Ovary (tissue), 10 donors: ENCODE measurements at places on chromosomes 7 and 10.
A peak's percentile ranks its signal among the peaks of the same experiment; 100 is the strongest.

DNA sequence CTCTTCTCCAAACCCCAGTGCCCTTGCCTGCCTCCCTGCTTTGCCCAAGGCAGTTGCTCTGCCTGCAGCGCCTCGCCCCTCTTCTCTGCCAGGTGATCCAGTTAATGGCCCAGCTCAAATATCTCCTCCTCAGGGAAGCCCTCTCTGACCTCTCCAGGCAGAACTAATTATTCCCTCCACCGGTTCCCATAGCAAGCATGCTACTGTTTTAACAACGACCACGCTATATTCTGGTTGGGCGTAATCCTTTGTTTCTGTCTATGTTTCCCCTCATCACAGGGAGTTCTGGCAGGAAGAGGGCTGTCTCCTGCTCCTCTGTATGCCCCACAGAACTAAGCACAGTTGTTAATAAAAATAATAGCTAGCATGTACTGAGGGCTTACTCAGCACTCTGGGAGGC lies 36.8 kb upstream of the R3HCC1L start:
- DNase-seq: no peak

GRCh38 chr10:115606741-115607140 lies 513.6 kb downstream of the ATRNL1 start:
- no peak for DNase-seq

GRCh38 chr7:70000737-70001348 lies 402.6 kb downstream of the AUTS2 start:
- no peak for DNase-seq

- no peak for DNase-seq
Measured at GRCh38 chr7:136859803-136860202, 8.6 kb upstream of the CHRM2 start.

- no peak for DNase-seq
Measured at GRCh38 chr10:116470071-116470470, 42.4 kb downstream of the PNLIPRP3 start.

DNA sequence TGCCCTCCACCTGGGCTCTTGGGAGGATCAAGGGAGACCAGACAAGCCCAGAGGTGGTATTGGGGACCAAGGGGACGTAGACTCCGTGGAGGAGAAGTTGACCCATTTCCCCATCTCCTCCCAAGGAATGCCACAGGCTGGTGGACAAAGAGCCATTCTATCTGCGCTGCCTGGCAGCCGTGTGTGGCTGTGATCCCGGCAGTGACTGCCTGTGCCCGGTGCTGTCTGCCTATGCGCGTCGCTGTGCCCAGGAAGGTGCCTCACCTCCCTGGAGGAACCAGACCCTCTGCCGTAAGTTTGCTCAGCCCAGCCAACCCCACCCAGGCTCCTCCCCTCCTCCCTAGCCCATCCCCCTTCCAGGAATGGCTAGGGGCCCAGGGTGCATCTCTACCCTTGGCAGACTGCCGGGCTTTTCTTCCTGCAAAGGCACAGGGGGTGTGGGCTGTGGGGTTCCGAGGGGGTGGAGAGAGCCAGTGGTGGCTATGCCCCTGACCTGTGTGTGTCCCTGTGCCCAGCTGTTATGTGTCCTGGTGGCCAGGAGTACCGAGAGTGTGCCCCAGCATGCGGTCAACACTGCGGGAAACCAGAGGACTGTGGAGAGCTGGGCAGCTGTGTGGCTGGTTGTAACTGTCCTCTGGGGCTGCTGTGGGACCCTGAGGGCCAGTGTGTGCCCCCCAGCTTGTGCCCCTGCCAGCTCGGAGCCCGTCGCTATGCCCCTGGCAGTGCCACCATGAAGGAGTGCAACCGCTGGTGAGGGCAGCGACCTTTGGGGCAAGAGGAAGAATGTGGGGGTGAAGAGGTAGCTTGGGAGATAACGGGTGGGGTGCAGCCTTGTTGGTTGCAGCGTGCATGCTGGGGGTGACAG lies 10.2 kb upstream of the ZNF467 start:
- no peak for DNase-seq

DNA sequence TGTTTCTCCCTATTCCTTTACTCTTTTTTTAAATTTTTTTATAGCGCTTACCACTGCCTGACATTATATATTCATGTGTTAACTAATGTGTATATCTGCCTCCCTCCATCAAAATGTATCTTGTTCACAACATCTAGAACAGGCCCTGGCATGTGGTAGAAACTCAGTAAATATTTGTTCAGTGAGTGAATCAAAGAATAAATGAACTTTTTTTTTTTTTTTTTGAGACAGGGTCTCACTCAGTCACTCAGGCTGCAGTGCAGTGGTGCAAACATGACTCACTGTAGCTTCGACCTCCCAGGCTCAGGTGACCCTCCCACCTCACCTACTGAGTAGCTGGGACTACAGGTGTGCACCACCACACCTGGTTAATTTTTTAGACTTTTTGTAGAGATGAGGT lies 7.5 kb upstream of the CALD1 start:
- no peak for DNase-seq

DNA sequence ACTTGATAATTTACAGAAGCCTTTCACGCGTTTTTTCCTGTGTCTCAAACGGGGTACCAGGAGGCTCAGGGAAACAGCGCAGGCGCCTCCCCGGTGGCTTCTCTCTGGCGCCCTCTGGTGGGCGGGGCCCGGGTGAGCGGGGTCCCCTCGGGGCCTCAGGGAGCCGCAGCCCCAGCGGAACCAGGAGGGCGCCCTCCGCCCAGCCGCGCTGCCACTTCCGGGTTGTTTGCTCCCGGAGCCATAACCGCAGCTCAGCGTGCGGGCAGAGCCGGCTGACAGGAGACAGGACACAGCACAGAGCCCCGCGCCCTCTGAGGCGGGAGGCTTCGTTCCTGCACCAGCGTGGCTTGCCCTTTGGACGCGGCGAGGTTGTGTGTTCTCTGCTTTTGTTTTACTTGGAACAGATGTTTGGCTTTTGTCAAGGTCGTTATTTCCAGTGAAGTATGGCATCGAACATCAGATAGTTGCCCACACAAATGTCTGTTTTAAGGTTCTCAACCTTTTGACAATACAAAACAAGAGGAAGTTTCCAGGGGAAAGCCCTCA lies 6.9 kb upstream of the CYP2E1 start:
- DNase-seq: peak; percentile 83

GRCh38 chr10:97713826-97714400 lies 383 bp downstream of the MARVELD1 start:
- peak; percentile 74 for DNase-seq

- DNase-seq: no peak
Measured at GRCh38 chr10:25104441-25104840, 70.4 kb upstream of the GPR158 start.

DNA sequence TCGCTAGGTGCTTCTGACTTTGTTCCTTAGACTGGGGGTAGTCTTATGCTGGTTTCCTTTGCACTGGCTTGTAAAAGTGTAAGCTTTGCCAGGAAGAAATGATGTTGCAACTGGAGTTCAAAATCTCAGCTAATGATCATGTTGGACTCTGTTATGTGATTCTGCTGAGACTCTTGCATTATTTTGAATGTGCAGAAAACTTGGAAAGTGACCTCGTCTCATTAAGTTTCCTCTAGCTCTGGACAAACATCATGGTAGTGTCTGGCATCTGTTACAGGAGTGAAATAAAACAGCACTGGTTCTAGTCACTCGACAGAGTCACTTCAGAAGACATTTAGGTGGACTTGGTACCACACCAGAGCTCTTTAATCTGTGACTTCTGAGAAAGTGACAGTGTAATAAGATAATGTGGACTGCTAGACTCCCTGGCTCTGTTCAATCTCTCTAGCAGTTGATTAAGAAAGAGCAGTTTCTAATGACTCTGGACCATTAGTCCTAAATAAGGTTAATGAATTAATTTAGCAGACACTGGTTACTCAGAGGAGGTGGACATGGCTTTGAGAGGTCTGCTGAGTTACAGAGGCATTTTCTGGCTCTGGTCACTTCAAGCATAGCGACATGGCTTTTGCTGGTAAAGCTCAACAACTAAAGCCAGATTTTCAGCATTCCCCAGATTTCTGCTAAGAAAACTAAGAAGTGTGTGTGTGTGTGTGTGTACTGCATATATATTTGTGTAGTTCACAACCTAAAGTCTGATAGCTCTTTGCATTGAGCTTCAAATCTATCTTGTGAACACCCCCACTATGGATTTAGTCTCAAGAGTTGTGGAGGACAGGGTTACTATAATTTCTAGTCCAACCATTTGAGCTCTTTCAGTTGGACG lies 2.0 kb downstream of the NRP1 start:
- DNase-seq: no peak

- DNase-seq: no peak
Measured at GRCh38 chr7:47719675-47720074, 137.8 kb upstream of the TNS3 start.

DNA sequence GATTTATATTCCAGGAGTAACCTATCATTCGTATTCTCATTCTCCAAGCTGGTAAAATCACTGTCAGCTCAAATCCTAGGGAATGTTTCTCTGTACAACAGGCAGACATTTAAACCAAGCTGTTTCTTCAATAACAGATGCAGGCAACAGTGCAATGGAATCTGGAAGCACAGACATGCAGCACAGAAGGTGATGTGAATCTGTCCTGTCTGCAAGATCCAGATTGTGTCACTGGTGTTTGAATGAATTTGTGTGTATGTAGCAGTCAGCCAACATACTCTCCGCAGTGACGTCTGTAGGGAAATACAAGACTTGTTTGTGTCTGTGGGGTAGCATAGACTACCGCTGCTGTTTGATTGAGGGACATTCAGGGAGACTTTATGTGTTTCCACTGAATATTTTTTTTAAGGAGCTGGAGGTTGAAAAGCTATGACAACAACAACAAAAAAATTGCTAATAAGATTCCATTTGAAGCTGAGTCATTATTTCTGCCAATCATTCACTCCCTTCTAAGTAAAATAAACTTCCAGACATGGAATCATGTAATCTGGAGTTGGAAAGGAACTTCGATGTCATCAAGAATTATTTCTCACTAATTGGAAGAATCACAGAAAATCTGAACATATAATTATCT lies 122.9 kb upstream of the MYO3A start:
- DNase-seq: no peak

DNA sequence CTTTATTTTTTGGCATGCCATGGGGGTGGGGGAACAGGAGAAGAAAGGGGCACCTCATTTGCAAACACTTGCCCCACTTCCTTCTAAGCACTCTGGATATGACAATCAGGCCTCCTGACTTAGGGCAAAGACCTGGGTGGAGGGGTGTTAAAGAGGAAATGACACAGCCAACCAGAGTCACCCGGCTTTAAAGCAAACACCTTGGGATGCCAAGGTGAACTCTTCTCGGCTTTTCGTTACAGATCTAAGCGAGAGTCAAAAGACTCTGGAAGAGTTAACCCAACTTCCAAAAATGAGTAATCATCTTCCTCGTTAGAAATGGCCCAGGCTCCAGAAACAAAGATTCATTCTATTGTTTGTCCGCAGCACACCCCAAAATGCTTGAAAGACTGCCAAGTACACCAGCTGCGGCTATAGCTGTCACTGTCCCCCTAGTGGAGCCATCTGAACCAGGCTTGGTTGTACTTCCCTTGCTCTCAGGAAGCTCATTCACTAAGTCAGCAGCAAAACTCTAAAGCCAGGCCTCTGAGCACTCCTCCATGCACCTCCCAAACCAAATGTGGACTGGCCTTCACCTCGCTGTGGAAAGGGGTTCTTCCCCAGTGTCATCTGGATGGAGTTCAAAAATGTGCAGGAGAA lies 24.8 kb downstream of the FAM53B start:
- no peak for DNase-seq

DNA sequence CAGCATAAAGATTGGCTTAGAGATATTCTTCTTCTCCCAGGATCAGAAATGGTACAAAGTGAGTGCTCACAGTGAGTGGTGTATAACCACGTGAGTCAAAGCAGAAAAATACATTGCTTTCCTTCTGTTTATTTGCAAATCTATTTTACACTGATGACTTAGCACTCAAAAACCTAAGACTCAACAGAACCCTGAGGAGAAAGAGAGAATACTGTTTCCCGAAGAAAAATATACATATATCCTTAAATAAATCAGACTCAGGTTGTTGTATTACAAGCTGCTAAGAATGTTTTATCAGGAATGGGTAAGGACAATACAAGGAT lies 48.7 kb downstream of the ODAD2 start:
- no peak for DNase-seq

DNA sequence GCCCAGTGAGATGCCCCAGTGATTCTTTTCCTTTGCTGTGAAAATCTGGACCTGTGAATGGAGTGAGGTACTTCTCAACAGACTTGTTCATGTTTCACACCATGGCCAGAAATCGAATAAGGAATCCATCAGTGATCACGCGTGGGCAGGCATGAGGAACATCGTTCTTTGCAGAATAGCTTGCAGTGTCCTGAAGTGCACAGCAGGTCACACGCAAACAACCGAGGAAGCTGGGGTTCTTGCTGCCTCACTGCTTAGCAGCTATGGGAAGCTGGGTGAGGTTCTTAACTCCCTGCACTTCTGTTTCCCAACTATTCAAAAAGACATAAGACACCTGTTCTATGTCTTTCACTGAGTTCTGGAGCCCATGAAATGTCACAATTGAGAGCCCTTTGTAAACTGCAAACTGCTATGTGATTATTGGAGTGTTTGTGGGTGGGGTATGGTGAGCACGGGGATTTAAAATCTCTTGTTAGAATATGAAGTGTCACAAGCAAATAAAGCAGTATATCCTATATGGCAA lies 253.4 kb downstream of the KIAA1217 start:
- DNase-seq: no peak

DNA sequence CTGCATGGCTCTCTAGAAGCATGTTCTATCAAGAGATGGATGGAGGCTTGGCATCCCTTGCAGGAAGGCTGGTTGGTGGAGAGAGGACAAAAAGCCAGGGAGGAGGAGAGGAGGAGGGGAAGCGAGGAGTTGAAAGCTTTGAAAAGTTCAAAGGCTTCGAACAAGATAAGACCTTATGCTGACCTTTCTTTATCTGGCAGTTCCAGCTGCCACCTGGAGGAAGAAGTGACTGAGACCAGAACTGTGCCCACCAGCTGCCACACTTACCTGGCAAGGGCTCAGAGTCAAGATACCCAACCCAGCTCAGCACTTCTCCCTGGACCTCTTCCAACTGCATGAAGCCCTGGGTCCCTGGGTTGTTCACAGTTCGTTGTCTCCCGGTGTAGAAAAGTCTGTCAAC lies 14.8 kb downstream of the CCL24 start:
- no peak for DNase-seq

DNA sequence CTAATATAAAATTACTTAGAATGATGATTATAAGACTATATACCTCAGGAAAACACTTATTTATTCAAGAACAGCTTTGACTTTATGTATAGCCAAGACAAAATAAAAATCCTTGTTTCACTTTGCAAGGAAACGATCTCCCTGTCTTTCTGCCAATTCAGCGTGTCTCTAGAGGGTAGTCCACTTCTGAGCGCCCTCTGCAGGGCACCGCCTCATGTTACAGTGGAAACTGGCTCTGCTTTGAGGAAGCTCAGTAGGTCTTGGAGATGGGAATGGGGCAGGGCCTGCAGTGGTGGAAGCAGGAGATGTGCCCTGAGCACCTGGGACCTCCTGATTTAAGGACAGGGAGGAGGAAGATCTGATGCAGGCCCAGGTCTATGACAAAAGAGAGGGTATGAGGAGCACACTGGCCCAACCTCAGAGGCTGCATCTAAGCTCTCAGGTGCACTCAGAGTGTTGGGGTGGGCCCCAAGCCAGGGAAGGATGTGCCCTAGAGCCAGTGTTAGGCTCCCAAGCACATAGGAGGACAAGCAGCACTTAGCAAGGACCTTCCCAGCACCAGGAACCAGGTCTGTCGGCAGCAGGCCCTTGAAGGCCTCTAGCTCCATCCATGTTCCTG lies 481.0 kb downstream of the TNS3 start:
- no peak for DNase-seq

GRCh38 chr10:124996854-124997215 lies 54.9 kb downstream of the ZRANB1 start:
- DNase-seq: no peak

GRCh38 chr7:6409944-6410693 lies 37.6 kb downstream of the DAGLB start:
- no peak for DNase-seq

GRCh38 chr7:48031111-48031510 lies 2.2 kb upstream of the SUN3 start:
- DNase-seq: no peak
